ENCODE measurements at places on chromosomes 3 and 15. TPM values are rescaled to one million over a fixed set of nuclear protein-coding genes. Genes with fewer than 3 reads are reported as not detected.

CTDSPL gene
- polyA plus RNA-seq, result 113 TPM

POLQ gene
- polyA plus RNA-seq, result 6.8 TPM

TATDN2 gene
- polyA plus RNA-seq, result 35.1 TPM

ISLR2 gene
- 0.54 TPM for polyA plus RNA-seq

LRRIQ4 gene
- 0.08 TPM for polyA plus RNA-seq

CLDN16 gene
- polyA plus RNA-seq, result 40.8 TPM

HES1 gene
- polyA plus RNA-seq, result 71.6 TPM

CD200 gene
- 43.0 TPM for polyA plus RNA-seq

TMCC1 gene
- polyA plus RNA-seq, result 22.8 TPM
